ENCODE measurements at places on chromosomes 1 and 21.

- no peak overlapping the region for H3K27ac ChIP-seq
- H3K4me1 ChIP-seq, result no peaks in the 10 kb centered on the region
- no peaks in the 10 kb centered on the region for H3K27me3 ChIP-seq
- no peak overlapping the region for H3K4me3 ChIP-seq
- no peaks in the 10 kb centered on the region for H3K36me3 ChIP-seq
Measured at GRCh38 chr1:12486401-12487005, 131.5 kb downstream of the DHRS3 start.

DNA sequence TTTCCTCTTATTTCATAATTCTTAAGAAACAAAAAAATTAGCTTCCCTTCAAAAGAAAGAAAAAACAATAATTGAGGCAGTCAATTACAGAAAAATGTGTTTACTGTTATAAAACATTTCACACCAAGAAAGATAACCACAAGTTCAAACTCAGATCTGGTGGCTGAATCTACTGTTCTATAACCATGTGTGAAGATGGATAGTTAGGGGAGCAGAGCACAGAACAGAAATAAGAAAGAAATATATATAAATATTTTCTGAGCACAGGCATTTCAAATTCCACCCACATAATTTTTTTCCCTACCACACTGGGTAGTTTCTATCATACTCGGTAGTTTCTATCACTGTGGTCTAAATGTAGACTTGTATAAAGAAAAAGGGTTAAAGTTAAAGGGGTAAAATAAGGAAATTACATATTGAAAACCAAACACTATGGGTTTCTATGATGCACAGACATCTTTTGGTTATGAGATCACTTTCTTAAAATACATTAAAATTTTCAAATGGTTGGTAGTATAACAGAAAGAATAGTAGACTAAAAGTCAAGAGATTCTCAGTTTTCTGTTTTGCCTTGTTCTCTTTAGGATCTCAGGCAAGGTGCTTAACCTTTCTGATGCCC lies 10.8 kb downstream of the LYST start:
- no peak overlapping the region for H3K4me3 ChIP-seq
- no peak overlapping the region for H3K27ac ChIP-seq
- no peaks in the 10 kb centered on the region for H3K27me3 ChIP-seq
- no peak for DNase-seq

GRCh38 chr1:199778324-199778955 lies 249.1 kb upstream of the NR5A2 start:
- H3K27me3 ChIP-seq, result no peaks in the 10 kb centered on the region
- no peak for DNase-seq
- H3K36me3 ChIP-seq, result no peaks in the 10 kb centered on the region
- no peak overlapping the region for H3K27ac ChIP-seq

DNA sequence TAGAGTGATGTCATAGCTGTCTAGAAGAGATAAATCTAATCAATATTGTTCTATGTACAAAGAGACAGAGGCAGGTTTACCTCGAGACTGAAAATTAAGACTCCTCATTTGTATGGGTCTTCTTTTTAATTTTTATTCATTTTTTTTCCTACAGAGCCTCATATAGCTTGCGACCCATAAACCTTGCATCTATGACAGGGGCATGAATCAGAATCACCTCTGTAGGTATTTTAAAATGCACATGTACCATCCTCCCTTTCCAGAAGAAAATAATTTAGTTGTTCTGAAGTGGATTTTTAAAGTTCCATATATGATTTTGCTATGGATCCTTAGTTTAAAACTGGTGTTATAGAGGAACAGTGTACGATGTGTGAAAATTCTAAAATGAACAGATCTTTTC lies 64.5 kb downstream of the KCNK2 start:
- no peaks in the 10 kb centered on the region for H3K36me3 ChIP-seq
- DNase-seq, result no peak
- no peaks in the 10 kb centered on the region for H3K4me1 ChIP-seq
- no peaks in the 10 kb centered on the region for H3K27me3 ChIP-seq

DNA sequence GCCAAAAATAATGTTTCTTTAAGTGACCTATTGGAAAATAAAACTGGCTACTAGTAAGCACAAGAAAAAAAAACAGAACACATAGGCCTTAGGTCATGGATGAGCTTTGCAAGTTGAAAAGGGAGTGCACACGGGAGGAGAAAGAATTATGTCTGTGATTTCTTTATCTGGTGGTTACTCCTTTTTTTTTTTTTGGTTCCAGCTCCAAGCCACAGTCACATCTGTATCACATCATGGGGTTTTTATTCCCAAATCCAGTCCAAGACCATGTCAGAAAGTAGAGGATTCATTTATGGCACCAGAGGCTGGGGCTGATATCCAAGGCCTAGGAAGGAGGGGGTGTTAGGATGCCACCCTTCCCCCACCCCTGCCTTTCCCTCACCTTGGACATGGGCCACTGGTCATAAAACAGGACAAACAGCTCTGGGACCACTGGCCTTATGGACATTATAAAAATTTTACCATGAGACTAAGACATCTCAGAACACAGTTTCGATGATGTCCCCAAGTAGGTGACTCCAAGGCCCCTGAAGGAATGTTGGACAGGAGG lies 10.3 kb upstream of the HEYL start:
- no peak for DNase-seq
- H3K36me3 ChIP-seq, result no peaks in the 10 kb centered on the region
- peaks cover 13% of the 10 kb centered on the region for H3K4me1 ChIP-seq
- H3K4me3 ChIP-seq, result no peak overlapping the region
- peaks cover 5% of the 10 kb centered on the region for H3K27me3 ChIP-seq
- no peak overlapping the region for H3K27ac ChIP-seq

- H3K27ac ChIP-seq, result no peak overlapping the region
- peak overlapping the region; percentile 20 for H3K4me3 ChIP-seq
- no peaks in the 10 kb centered on the region for H3K36me3 ChIP-seq
- H3K27me3 ChIP-seq, result no peaks in the 10 kb centered on the region
Measured at GRCh38 chr1:36420836-36421317, 23.2 kb upstream of the LSM10 start.

DNA sequence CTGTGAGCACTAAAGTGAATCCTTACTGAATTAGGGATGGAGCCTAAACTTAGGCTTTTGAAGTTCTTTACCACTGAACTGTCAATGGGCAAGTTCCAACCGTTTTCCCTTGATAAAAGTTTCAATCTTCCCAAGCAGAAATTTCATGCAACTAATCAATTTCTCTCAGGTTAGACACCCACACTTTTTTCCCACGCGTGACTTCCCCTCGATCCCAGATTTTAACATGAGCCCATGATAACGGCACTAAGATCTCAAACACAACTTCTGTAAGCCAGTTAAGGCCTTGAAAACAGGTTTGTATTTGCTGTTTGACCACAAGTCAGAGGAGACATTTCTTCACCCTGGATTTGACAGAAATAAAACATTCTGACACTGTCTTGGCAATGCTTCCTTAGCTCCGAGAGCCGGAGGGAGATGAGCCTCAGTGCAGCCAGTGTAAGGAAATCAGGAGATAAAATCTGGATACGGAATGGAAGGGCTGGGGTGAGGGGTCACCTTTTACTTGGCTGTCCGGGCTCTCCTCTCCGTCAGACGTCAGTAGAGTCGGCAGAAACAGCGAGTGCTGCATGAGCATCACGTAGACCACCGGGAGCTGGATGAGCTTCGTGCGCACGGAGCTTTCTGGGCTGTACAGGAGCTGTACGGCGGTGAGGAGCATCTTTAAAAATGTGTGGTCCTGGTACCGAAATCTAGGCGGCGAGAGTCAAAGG lies 39.7 kb downstream of the MRAP start:
- H3K4me1 ChIP-seq, result no peaks in the 10 kb centered on the region
- no peak overlapping the region for H3K4me3 ChIP-seq
- H3K27ac ChIP-seq, result no peak overlapping the region
- no peak for DNase-seq
- H3K27me3 ChIP-seq, result no peaks in the 10 kb centered on the region
- H3K36me3 ChIP-seq, result peaks cover 21% of the 10 kb centered on the region

Data from fibroblast of lung (primary cell).